HS-27A (cell line): ENCODE measurements at places on chromosomes 11 and 22.

DNA sequence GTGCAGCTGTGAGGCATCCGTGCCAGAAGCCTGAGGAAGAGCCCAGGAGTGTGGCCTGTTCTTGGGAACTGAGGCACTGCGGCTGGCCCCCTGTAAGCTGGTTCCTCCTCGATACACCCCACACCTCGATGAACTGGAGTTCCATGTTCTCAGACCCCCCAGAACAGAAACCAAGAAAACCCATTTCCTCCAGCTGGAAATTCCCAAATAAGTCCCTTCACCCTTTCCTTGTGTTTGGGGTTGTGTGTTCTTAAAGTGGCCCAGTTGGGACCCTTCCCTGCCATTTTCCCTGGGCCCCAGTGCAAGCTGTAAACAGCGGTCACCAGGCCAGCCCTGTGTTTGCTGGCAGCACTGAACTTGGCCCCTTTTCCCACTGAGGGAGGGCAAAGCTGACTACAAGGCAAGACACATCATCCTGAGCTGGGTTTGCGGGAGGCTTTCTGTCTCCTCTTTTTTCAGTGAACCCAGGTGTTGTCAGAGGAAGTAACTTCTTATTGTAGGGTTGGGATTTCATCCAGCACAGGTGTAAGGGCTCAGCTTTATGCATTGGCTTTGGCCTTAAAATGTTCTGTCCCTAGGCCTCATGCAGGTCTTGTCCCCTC, 60.1 kb upstream of the MPEG1 start:
- no peak for DNase-seq

- no peak for DNase-seq
Measured at GRCh38 chr11:93251922-93252321, 54.1 kb upstream of the SLC36A4 start.

GRCh38 chr22:45207533-45207932, 33.2 kb downstream of the KIAA0930 start:
- no peak for DNase-seq

GRCh38 chr22:46042786-46043185, 65.8 kb upstream of the WNT7B start:
- no peak for DNase-seq
